ENCODE measurements at places on chromosomes 3 and 15. TPM values are rescaled to one million over a fixed set of nuclear protein-coding genes. Genes with fewer than 3 reads are reported as not detected.

GAP43 gene
- not detected for total RNA-seq

SCN11A gene
- under 0.01 TPM for total RNA-seq

GPR27 gene
- not detected for total RNA-seq

ESYT3 gene
- under 0.01 TPM for total RNA-seq

RAMAC gene
- total RNA-seq: 26.1 TPM

CASR gene
- total RNA-seq: not detected

TM4SF18 gene
- total RNA-seq: not detected

FLNB gene
- 369 TPM for total RNA-seq

ILDR1 gene
- not detected for total RNA-seq

MRAS gene
- 46.4 TPM for total RNA-seq

COL6A5 gene
- total RNA-seq: under 0.01 TPM

SLC2A2 gene
- under 0.01 TPM for total RNA-seq

CD200R1L gene
- not detected for total RNA-seq

POLG gene
- 79.5 TPM for total RNA-seq

PBRM1 gene
- 74.3 TPM for total RNA-seq

BAHD1 gene
- 11.2 TPM for total RNA-seq

GOLGA8T gene
- under 0.01 TPM for total RNA-seq

NPAP1 gene
- total RNA-seq: not detected

GPR149 gene
- not detected for total RNA-seq

ELL3 gene
- 4.3 TPM for total RNA-seq

SCG5 gene
- total RNA-seq: 17.7 TPM

SAMMSON gene
- total RNA-seq: not detected

CDHR4 gene
- total RNA-seq: not detected

GOLGA6L10 gene
- total RNA-seq: 2.9 TPM

MEX3B gene
- total RNA-seq: 6.4 TPM

DPH6 gene
- 13.8 TPM for total RNA-seq

CCR5 gene
- not detected for total RNA-seq

C3orf49 gene
- total RNA-seq: not detected

CYB561D2 gene
- total RNA-seq: 22.5 TPM

IQCH gene
- 2.6 TPM for total RNA-seq

LRRIQ4 gene
- not detected for total RNA-seq

FETUB gene
- not detected for total RNA-seq

KNG1 gene
- not detected for total RNA-seq

RAD51 gene
- total RNA-seq: 3.5 TPM

ISG20 gene
- 1.3 TPM for total RNA-seq

SH3GL3 gene
- under 0.01 TPM for total RNA-seq

ANO10 gene
- 54.0 TPM for total RNA-seq

TM4SF1 gene
- total RNA-seq: 52.2 TPM

MAP3K13 gene
- total RNA-seq: 11.6 TPM

SNTN gene
- total RNA-seq: not detected

TTLL13 gene
- total RNA-seq: under 0.01 TPM

SERPINI2 gene
- total RNA-seq: not detected

FBXO40 gene
- not detected for total RNA-seq
